MCF 10A (cell line): ENCODE measurements at places on chromosomes 7 and 10.

- DNase-seq, result no peak
Observed at GRCh38 chr7:6273380-6273837, 985 bp upstream of the CYTH3 start.

GRCh38 chr10:21509341-21510240, 15.9 kb downstream of the SKIDA1 start:
- DNase-seq, result no peak

GRCh38 chr10:49272251-49273081, 26.5 kb upstream of the C10orf71 start:
- DNase-seq, result no peak

DNA sequence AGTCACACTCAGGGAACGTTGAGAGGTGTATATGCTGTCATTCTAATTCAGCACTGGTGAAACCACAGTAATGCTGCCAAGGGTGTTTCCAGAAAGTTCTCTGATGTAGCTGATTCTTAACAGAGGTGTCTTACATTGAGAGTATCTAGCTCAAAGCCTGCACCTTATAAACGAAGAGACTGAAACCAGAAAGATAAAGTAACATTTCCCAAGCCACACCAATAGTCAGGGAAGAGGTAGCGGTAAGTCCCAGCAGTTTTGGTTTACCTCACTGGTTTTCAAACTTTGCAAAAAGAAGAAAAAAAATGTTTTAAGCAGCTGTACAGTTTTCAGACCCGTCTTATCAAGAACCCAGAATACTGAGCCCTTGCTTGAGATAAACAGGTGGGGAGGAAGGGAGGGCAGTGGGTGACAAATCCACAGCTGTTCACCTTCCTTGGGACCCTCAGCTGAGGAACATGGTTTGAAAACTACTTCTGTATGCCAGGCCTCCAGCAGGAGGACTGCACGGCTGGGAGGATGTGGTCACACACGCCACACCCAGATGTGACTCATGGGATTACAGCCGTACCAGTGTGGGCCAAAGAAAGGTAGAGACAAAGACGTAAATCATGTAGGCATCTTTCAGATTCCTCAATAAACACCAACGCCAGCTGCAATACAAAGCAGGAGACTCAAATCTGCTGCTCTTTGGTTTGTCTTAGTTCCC, 63.9 kb upstream of the GSDME start:
- peak; percentile 97 for DNase-seq

DNA sequence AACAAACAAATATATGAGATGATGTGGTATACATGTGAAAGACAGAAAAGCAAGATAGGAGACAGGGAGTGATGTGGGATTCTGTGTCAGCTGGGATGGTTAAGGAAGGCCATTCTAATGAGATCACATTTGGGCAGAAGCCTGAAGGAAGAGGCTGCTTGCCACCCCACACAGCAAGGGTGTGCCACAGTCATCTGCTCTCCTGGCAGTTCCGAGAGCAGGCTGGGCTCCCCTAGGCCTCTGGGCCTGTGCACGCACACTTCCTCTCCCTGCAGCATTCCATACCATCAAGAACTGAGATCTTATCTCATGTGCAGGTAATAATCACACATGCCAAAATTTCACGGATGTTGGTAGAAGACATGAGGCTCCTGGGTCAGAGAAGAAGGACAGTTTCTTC, 43.1 kb downstream of the SYPL1 start:
- DNase-seq, result peak; percentile 46

GRCh38 chr10:130571674-130572073, 435.5 kb downstream of the GLRX3 start:
- DNase-seq, result no peak

DNA sequence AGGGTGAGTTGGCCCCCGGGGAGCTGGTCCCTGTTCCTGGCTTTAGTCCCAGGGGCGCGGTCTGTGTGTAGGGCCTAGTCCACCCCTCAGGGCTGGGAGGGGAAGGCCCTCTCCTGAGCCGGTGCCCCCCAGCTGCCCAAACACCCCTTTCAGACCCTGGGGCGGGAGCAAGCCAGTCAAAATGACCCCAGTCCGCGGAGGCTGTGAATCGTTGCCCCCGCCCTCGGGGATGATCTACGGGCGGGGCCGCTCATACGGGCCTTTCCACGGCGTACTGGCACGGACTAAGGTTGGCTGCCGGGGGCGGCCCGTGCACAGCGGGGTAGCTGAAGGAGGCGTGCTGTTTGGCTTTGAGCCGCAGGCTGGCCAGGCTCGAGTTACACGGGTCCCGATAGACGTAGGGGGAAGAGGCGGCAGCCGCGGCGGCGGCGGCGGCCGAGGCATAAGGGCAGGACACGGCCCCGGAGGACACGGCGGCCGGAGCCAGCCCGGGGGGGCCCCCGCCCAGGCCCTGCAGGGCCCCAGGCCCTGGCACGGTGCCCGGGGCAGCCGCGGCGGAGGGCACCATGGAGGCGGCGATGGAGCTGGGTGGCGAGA, 4.3 kb downstream of the ELOVL3 start:
- peak; percentile 83 for DNase-seq

GRCh38 chr10:74445493-74445892, 294.5 kb downstream of the ADK start:
- no peak for DNase-seq

GRCh38 chr10:90435296-90435695, 422.5 kb downstream of the HTR7 start:
- DNase-seq, result no peak

GRCh38 chr7:101465576-101466196, 103.0 kb downstream of the COL26A1 start:
- no peak for DNase-seq

DNA sequence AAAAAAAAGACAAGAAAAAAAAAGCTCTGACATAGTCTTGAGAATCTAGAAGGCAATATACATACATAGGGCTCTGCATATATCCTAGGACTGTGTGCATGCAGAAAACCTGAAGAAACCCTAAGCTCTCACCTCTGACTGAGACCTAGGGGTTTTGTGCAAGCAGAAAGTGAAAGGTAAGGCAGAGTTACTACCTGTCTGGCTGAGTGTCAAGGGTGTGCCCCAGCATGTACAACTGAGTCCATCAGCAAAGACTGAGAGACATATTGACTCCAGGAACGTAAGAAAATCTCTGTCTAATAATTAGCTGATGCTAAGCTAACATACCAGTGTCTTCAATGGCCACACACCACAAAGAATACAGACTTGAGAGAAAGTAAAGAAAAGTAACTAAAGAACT, 16.3 kb upstream of the HNRNPH3 start:
- no peak for DNase-seq

DNA sequence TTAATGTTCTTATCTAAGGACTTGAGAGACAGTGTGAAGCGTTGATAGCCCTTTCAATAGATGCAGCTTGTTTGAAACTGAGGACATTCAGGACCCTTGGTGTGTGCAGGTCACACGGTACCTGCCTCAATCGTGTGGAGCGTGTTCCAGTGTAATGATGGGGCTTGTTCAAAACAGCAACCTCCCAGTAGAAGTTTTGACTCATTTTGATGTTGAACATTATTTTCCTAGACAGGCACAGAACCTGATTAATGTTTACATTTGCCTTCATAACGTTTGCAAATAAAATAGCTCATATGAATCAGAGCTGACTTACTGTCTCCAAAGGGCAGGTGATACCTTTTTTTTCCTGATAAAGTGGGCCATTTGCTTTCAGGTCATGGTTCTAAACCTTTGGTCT, 21.3 kb downstream of the RBM17 start:
- DNase-seq, result no peak
